Left lobe of liver (tissue), 2 donors: ENCODE measurements at places on chromosomes 6 and 20. TPM values are rescaled to one million over a fixed set of nuclear protein-coding genes. Genes with fewer than 3 reads are reported as not detected.

The PBOV1 gene
- not detected for total RNA-seq

DNA sequence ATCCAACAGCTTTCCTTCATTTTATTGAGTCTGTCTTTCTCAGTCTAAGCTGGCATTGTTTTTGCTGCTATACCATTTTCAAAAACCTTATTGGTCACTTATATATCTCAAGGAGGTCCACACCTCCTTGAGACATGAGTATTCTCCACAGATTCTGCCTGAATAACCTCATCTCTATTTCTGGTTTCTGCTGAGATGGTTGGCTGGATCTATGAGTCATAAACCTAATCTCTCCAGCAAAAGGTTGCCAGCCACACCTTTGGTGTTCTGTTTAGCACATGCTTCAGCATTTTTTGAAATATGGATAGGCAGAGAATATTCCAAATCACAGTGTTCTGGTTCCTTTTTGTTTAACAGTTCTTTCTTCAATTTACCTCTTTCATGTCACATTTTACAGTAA lies 40.8 kb upstream of the TMEM244 start:
- no peak for DNase-seq

GRCh38 chr6:113662688-113663333 lies 194.3 kb upstream of the MARCKS start:
- DNase-seq: no peak

GRCh38 chr6:168417191-168417590 lies 23.8 kb upstream of the SMOC2 start:
- DNase-seq: no peak

DNA sequence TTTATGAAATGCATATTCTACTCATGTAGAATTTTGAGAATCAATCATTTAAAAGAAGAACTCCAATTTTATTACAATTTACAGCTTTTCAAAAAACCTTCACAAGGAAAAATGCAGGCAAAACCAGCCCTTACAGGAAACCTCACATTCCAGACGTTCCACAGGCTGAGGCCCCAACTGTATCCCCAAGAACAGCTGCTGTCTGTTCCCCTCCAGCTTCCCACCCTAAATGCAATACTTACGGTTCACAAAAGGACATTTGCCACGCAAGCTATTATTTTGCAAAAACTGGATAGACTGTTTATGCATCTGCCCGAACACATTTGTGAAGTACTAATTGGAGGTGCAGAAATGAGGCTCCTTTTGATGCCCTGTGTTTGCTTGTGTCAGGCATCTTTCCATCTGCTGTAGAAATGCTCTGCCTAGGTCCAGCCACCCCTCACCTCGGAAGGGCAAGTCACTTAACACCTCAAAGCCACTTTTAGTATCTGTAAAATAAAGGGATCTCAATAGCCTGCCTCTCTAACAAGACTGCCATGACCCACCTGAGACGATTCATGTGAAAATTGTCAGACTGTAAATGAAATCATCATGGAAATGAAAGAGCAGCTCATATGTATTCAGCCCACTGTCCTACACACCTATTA lies 26.5 kb downstream of the PDE10A start:
- DNase-seq: no peak

DNA sequence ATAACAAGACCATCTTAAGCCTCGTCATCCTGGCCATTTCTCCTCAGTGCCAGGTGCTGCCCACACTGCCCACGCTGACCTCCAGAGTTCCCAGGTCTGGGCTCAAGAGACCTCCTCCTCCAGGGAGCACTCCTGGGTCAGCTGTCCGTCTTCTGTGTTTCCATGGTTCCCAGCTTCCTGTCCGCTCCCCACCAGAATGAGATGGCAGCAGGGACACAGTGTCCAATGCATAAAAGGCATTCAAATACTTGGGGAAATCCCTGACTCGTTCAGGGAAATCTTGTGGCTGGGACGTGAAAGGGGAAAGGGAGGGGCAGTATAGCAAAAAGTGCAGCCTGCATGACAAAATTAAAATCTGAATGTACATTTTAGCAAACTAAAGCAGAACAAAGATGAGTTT lies 54.3 kb downstream of the SLC23A2 start:
- DNase-seq: no peak

The GINS1 gene
- total RNA-seq: 0.58 TPM

The PGC gene
- total RNA-seq: 0.63 TPM

DNA sequence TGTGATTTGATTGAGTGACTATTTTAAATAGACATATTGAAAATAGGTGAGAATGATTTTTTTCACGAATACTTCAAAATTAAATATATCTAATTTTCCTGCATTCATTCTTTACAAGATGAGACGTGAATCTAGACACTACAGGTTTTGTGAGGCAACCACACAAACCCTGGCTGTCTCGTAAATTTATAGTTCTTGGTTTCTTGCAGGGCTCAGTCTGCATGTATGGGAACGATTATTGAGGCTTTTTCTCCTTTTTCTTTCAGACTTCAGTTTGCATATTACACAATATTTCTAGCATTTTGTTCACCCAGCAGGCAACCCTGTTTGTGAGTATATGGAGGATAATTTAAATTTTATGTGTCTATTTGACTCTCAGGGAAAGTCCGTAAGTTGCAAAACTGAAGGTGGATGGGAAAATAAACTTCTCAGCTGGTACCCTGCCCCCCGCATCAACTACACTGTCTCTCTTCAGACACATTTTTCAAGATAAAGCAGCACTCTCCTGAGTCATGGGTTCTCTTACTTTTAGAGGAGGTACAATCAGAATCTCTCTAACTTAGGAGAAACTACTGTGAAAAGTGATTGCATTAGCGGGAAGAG lies 1349.3 kb downstream of the GRIK2 start:
- no peak for DNase-seq

DNA sequence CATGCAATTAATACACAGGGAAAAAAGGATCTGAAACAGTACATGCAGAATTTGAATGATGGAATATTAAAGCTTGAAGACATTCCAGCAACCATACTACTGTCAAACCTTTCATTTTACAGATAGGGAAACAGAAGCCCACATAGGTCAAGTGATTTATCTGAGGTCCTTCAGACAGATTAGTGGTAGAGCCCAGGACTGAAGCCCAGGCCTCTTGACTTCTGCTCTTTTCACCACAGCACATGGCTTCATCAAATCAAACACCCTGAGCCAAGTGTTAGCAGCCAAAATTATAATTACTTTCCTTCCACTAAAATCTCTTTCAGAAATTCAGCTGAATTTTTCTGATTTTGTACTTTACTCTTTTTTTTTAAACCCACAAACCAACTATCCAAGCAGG lies 435.6 kb upstream of the RUNX2 start:
- no peak for DNase-seq

DNA sequence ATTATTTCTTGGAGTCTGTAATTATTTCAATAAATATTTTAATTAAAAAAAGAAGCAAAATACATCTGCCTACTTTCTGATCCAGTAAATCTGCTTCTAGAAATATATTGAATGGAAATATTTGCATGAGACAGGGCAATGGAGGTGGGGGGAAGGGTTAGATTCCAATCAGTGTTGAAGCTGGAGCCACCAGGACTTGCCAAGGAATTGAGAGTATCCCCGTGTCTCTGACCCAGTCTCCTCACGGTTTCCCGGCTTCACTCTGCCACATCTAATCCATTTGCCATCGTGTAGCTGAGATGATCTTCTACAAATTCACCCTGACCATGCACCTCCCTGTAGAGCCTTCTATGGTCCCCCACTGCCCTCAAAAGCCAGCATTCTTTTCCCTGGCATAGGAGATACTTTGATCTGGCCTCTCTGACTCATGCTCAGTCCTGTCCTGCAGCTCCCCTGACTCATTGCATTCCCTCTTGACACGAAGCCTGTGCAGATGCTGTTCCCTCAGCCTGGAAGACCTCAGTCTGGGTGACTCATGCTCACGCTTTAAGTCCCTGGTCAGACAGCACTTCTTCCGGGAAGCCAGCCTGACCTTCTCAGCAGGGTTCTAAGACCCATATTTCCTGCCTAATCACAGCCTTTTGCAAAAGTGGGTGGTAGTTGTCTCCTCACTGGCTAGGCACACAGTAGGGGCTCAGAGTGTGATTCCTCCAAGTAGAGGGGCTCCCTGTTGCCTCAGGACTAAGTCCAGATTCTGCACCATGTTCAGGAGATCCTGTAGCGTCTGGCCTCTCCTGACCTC lies 23.0 kb upstream of the FKBP1A start:
- no peak for DNase-seq

DNA sequence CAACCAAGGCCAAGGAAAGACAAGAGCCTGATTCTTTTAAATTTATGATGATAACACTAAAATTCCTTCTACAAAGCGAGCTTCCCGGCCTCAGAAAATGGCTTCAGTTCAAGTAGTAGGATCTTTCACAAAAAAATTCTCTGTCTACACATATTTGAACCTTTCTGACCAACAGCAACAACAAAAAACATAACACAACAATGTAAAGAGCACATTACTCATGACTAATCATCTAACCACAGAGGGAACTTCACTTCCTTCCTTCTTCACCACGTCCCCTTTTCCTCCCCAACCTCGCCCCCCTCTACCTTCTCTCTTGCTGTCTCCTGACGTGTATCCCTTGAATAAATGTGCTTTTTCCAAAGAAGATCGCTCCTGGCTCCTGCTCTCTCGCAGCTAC lies 228.2 kb downstream of the MYLK4 start:
- no peak for DNase-seq

GRCh38 chr6:6716998-6717763 lies 128.7 kb downstream of the LY86 start:
- no peak for DNase-seq

The ATP6V1G2 gene
- total RNA-seq: not detected

DNA sequence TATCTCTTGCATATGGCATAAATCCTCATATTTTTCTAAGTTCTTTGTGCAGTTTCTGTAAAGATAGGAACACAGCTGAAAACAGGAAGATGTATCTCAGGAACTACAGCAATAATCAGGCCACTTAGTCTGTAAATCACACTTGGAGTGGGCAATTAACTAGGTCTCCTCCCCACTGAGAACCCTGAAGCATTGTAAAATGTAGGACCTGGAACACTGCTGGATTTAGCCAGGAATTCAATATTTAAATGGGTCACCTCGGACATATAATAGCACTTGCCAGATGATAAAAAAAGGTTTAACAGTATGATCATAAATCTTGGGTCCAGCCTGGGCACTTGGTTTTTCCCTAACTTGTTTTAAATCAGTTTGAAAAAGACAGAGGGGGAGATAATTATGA lies 155.0 kb downstream of the GRM1 start:
- no peak for DNase-seq

GRCh38 chr6:117961301-117961700 lies 54.2 kb downstream of the SLC35F1 start:
- no peak for DNase-seq

DNA sequence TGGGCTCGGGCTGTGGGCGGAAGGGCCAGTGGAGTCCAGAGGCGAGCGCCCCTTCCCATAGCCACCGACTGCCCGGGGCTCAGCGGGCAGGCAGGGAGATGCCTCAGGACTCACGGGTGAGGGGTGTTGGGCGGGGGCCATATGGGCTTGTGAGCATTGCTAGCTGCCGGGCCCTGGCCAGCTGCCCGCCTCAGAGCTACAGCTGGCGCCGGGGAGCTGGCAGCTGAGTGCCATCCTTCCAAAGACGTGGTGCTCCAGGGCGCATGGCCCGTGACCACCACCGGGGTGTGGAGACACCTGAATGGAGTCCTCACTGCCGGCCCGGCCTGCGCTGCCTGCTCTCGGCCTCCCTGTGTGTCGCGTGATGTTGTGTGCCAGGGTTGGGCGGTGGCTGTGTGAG lies 10.6 kb upstream of the RBBP8NL start:
- DNase-seq: no peak

GRCh38 chr6:16228709-16229665 lies 9.4 kb upstream of the GMPR start:
- DNase-seq: no peak

DNA sequence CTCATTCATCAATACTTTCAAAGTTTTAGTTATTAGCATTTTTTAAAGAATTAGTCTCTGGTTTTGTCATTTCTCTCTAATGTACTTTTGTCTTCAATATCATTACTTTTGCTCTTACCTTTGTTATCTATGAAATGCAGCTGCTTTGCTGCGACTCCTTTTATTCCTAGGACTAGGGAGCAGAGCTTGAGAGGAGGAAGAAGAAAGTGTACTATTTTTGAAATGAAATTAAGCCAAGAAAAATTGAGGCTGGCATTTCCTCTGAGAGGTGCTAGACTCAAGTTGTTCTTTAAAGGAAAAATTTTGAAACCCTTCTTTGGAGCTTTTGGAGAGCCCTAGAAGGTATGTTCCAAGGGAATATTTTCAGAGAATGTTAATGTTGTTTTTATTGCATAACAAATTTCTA lies 48.3 kb upstream of the MRAP2 start:
- no peak for DNase-seq

DNA sequence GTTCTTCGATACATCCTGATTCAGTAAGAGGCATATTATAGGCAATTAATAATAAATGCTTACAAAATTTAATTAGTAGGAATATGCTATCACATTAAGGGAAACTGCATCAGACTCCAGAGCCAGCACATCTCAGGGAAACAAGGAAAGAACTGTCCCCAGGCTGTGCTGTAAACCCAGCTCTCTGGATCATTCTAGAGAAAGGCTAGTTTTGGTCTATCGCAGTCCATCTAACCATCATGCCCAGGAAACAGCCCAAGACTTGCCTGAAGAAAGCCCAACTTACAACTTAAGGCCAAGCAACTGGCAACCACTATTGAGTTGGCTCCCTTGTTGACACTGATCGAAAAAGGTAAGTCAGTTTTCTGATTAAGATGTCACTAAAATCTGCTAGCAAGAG lies 11.3 kb downstream of the MAP3K5 start:
- DNase-seq: no peak

DNA sequence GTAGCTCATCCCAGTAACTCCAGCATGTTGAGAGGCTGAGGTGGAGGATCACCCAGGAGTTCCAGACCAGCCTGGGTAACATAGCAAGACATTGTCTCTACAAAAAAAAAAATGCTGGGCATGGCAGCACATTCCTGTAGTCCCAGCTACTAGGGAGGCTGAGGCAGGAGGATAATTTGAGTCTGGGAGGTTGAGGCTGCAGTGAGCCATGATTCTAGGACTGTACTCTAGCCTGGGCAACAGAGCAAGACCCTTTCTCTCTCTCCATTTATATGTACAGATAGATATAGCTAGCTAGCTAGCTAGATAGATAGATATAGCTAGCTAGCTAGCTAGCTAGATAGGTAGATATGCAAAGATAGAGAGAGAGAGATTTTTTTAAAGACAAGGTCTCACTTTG lies 20.4 kb downstream of the ILRUN start:
- DNase-seq: no peak

DNA sequence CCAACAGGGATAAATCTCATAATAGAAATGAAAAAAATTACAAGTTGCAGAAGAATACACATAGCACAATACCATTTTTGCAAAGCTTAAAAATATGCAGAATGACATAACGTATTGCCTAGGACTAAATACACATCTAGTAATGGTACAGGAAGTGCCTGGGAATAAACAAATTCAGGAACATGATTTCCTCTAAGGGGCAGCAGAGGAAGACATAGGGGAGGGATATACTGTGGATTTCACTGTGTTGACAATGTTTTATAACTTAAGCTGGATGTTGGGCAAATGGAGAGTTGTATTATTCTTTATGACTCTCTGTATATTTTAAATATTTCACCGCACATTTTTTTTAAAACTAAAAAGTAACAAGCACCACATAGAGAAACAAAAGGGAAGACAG lies 5.6 kb upstream of the GLO1 start:
- no peak for DNase-seq
